ENCODE measurements at places on chromosomes 2 and 18.

GRCh38 chr18:31617031-31617717 is 25.5 kb downstream of the TTR start:
- no peak for DNase-seq

DNA sequence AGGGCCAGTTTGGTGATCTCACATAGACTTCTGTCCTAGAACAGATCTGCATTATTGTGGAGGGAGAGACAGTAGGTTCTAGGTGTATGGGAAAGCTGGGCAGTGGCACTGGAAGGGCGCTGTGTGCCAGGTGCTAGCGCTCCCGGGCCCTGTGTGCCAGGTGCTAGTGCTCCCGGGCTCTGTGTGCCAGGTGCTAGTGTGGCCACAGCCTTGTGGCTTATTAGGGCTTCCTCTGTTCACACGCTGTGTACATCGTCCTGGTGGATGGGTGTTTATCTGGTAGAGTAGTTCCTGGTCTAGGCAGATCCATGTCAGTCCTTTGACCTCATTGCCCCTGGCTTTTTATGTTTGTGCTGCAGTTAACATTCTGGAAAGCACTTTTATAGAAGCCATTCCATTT is 263.4 kb downstream of the AGAP1 start:
- DNase-seq: no peak

DNA sequence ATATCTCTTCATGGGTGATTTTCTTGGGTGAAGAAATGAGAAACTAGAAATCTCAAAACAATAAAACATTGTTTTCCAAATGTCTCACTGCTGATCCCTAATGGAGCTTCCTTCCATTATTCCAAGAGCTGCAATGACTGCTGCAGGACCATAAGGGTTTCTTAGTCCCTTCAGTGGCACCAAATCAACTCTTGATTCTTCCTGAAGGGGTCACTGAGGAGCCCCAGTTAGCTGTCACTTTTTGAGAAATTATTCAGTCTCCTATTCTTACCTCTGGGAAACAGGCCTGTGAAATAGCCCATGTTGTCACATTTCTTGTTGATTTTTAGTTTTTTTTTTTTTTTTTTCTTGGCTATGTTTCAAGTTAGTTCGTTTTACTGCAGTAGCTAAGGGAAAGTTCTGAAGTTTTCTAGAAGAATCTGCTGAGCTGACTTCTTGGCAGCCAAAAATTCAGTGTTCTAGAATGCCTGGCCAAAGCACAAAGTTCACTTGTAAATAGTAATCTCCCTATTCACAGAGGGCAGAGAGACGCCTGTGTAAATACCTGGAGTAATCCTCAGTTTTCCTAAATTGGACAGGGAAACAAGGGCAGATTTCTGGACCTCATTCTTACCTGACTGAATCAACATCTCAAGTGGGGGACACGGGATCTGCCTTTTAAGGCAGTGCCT is 480.0 kb downstream of the RIT2 start:
- no peak for DNase-seq

DNA sequence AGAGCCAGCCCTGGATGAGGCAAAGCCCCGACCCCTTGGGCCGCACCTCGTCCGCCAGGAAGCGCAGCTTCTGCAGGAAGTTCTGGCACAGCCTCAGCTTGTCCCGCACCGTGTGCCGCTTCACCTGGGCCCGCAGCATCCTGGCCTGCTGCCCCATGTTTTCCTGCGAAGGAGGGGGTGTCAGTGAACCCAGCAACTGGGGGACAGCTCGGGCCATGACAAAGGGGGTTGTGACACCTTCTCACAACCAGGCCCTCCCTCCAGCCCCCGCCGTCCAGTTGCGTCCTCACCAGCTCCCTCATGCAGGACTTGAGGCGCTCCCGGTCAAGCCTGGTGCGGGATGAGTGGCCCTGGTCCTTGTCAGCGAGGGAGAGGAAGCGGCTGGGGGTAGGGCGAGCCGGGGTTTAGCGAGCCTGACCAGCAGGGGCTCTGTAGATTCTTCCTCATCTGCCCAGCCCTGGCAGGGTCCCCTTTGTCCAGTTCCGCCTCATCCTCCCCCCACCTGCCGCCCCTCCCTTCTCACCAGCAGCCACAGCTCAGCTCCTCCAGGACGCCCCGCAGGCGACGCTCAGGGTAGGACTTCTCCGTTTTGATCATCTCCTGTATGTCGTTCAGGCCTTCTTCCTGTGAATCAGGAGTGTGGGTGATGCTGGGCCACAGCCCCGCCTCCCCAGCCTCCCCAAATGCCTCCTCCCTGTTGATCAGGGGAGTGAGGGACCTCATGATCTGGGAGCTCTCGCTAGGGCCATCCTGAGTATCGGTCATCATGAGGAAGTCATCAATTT is 606 bp downstream of the OTOF start:
- DNase-seq: no peak

- DNase-seq: no peak
Observed at GRCh38 chr18:38494065-38494464, 928.5 kb upstream of the CELF4 start.
